ENCODE measurements at places on chromosomes 5 and 9.

GRCh38 chr5:2259494-2260107 is 376.9 kb upstream of the IRX4 start:
- no peak for DNase-seq

DNA sequence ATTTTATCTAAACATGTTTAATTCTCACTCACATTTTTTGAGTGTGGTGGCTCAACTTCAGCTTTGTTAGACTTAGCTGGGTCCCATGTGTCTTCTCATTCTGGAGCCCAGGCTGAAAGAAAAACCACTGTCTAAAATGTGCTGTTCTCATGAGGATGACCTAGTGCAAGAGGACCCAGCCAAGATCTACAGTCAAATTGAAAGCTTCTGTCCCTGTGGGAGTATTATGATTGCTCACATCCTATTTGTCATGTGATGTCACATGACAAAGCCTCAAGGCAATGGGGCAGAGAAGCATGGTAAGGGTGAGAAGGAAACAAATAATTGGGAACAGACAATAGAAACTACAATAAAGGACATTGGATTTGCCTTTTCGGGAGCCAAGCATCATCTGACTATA is 113.4 kb upstream of the ASTN2 start:
- no peak for DNase-seq

GRCh38 chr9:124212381-124213050 is 45.2 kb upstream of the NEK6 start:
- no peak for DNase-seq

GRCh38 chr5:10581867-10582511 is 18.1 kb downstream of the ANKRD33B start:
- DNase-seq = no peak

DNA sequence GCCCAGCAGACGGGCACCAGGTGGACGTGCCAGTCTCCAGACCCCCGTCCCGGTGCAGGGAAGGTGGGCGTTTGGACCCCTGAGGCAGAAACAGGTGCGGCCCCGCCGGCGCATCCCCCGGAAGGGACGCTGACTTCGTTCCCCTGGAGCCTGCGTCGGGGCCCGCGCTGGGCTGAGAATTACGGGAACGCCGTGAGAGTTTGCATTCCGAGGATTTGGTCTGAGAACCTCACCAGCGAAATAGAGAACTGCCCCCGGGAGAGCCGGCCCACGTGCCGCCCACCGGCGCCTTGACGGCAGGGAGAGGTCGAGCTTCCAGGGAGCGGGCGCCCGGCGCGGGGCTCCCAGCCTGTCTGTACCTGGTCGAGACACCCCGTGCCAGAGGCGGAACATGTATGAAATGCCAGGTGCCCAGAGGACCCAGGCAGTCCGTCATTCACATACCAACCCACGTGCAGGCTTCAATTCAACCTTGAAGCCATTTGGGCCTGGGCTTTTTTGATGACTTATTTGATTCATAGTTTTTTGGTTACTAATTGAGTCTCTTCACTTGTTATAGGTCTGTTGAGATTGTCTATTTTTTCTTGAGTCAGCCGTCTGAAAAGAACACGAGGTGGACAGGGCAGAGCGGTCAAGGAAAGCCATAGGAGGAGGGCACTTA is 877 bp upstream of the CAMSAP1 start:
- no peak for DNase-seq

GRCh38 chr5:122420537-122421236 is 108.7 kb downstream of the SNCAIP start:
- no peak for DNase-seq

- no peak for DNase-seq
Measured at GRCh38 chr5:57524348-57525060, 41.9 kb upstream of the ACTBL2 start.

DNA sequence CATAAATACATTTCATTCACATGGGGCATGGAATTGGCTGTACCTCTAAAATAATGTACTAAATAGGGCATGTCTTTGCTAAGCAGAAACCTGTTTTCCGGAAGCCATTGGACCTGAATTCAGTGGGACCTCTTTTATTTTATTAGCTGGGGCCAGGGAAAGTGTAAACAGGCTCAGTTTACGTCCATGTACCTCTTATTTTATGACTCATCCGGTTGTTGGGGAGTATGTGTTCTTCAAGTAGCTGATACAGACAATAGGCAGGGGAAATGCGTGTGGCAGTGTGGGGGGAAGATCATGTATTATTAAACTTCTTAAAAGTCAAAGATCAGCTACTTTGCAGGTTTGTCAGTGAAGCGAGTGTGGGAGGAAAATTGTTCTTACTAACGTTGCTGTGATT is 1.4 kb upstream of the GDNF start:
- DNase-seq = no peak

GRCh38 chr5:72498284-72498683 is 8.9 kb downstream of the ZNF366 start:
- DNase-seq = no peak

DNA sequence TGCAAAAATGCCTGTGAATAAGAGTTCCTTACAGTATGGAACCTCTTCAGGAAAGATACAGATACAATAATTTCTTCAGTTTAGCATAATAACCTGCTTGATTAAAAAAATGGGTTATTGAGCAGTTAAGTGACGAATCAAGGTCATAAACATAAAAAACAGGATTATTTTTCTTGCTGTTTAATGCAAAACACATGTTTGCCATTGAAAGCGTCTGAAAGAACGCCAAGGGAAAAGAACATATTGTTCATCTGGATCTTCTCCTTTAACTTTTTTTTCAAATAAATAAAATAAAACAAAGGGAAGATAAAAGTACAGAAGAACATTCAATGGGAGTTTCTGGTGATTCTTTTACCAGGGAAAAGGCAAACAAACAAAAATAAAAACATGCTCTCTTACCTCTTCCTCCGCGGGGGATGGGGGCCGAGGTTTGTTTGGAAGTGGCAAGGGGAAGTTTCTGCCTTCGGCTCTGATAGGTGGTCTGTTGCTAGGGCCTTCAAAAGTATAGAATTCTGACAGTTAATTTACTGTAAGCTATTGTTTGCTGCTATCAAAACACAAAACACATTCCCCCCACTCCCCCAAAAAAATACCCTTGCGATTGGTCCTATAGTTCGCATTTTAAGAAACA is 20.1 kb downstream of the C5orf58 start:
- DNase-seq = no peak

DNA sequence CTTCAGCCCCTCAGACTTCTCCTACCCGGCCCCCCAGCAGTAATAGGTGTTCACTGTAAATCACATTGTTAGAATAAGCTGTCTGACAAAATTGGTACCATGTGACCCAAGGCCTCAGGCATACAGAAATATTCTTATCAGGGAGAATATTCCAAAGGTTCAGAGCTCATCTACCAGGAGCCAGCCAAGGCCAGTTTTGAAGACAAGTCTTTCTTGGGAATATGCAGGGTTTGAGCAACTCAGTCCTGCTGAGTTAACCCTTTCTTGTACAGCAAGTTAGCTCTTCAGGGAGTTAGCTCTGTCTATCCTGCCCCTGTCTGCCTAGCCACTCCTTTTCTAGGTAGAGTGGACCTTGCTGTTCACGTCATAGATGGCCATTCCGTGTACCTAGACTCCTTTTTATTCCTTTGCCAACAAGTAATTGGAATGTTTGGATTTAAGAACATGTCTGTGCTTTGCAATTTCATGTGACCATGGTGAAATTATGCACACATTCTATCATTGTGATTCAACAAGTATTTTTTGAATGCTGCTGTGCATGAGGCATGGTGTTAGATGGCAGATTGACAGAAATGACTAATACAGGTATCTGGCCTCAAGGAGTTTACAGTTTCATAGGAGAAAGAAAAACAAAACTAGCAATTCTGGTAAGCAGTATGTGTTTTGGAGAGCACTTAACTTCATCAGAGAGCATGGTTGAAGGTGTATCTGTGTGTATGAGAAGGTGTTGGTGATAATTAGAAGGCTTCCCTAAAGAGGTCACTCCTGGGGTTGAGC is 22.6 kb downstream of the TGFBR1 start:
- DNase-seq = no peak

DNA sequence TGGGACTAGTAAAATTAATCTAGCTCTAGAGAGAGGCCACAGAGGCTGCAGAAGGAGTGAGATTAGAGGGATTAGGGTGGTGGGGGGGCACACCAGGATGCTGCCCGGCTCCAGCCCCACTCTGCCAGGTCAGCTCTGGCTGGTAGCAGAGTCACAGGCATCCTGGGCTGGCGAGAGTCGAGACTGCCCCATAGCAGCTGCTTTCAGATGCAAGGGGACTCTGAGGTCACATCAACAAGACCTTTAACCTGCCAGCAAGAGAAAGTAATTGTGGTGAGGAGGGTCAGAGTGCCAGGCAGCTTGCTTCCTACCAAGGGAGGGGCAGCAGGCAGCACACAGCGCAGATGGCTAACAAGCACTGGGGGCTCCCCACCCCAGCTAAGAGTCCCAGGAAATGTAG is 7.5 kb downstream of the EPB41L4B start:
- DNase-seq = no peak

GRCh38 chr5:106415541-106415940 is 1255.2 kb downstream of the EFNA5 start:
- DNase-seq = no peak

GRCh38 chr5:119996128-119996527 is 366.8 kb downstream of the FAM170A start:
- DNase-seq = no peak

- no peak for DNase-seq
Measured at GRCh38 chr5:1292846-1293415, 1.9 kb downstream of the TERT start.

GRCh38 chr5:139667001-139667729 is 19.0 kb downstream of the CXXC5 start:
- DNase-seq = peak; percentile 35

GRCh38 chr5:169670769-169671525 is 33.9 kb downstream of the DOCK2 start:
- no peak for DNase-seq

DNA sequence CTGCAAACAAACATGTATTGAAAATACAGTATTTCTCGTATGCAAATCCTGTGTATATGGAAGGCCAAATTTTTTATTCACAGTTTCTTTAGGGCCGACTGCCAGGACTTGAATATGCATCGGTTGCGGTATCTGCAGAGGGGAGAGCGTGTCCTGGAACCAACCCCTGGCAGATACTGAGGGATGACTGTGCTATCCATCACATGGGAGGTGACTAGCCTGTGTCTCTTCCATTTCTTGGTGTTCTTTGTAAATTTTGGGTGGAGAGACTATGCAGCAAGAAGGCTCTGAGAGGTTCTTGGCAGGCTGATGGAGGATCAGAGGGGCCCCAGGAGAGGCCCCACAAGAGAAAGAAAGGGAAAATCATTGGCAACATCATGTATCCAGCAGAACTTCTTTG is 384.3 kb downstream of the YTHDC2 start:
- DNase-seq = no peak

DNA sequence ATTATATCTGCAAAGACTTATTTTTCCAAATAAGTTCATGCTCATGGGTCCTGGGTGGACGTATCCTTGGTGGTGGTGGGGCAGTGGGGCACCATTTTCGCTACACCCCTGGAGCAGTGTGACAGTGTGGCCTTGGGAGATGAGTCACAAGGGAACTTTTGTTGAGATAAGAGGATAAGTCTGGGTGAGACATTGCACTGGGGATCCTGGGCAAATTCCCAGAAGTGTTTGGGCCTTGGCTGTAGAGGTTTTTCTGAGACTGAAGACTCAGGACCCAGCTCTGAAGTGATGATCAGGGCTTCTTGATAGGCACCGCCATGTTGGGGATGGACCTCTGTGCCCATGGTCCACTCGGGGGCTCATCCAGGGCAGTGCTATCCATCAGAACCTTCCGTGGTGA is 149.4 kb downstream of the MACROH2A1 start:
- DNase-seq = no peak

- no peak for DNase-seq
Measured at GRCh38 chr9:13556656-13557055, 277.2 kb upstream of the MPDZ start.

GRCh38 chr5:133758641-133759040 is 146.3 kb upstream of the FSTL4 start:
- DNase-seq = no peak

DNA sequence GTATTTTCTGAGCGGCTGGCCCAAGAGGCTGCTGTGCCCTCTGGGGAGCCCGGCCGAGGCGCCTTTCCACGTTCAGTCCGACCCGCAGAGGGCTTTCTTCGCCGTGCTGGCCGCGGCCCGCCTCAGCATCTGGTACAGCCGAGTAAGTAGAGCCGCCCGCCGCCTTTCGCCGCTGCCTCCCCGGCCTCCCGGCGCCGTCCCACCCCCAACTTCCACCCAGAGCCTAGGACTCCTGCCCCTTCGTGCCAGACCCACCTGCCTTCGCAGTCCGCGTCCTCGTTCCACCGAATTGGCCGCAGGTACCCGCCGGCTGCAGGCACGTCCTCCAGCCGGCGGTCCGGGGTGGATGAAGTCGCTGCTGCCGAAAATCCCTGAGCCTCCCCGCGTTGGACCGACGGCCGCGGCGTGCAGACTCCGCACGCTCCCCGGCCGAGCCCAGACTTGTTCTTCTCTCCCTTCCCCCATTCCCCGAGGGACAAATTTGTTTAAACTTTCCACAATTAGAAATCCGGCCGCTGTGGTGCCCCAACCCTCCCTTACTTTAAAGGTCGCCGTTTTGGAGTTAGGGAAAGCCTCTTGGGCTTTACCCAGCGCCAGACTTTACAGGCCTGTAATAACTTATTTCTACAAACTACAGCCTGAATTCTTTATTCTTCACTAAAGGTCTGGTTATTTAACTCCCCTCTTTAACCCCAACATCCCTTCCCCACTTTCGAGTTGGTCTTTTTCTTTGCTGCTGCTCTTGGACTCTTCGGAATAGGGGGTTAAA is 589 bp downstream of the RIC1 start:
- no peak for DNase-seq

DNA sequence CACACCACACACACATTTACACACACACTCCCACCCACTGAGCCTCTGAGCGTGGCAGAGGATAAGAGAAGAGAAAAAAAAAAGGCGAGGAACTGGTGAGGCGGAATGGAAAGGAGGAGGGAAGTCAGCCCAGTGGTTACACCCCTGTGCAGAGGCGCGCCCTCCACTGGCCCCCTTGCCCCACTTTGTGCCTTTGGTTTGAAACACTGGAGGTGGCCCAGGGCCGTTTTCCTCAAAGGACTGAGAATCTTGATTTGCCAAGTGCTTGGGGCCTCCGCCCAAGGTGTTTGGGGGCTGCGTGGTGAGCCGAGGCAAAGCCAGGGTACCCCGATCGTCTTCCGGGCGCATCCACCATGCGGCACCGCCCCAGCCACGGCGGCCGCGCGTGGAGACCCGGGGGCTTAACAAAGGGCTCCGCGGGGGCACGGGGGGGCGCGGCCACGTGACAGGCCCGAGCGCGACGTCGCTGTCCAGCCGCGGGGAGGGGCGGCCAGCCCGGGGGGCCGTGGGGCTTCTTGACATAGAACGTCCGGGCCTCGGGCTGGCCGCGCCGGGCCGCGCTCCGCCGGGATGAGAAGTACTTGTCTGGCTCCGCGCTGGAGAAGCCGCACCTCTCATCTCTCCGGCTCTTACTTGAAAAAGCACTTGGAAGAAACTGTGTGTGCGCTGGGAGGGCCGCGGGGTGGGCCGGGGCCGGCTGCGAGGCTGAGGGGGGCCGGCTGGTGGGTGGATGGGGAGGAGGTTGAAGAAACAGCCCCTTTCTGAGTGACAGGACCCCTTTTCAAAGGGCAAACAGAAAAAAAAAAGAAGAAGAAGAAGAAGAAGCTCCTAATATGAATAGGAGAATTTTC is 21.0 kb downstream of the NR2F1 start:
- DNase-seq = no peak

- DNase-seq = no peak
Measured at GRCh38 chr5:160007514-160007913, 1.4 kb upstream of the TTC1 start.
